ENCODE measurements at places on chromosomes 3 and 15.

DNA sequence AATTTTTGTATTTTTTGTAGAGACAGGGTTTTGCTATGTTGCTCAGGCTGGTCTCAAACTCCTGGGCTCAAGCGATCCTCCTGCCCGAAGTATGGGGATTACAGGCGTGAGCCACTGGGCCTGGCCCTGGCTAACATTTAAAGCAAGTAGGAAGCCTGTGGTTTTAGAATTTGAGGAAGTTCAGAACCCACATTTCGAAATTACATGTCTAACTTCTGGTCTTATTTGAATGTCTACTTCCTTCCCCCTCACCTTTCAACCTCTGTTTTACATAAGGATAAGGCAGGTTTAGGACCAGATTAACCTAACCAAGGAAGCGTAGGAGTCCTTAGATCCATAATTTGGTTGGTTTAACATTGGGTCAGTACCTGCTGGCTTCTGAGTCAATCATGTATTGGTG is 120.5 kb upstream of the PROK2 start:
- DNase-seq = no peak

DNA sequence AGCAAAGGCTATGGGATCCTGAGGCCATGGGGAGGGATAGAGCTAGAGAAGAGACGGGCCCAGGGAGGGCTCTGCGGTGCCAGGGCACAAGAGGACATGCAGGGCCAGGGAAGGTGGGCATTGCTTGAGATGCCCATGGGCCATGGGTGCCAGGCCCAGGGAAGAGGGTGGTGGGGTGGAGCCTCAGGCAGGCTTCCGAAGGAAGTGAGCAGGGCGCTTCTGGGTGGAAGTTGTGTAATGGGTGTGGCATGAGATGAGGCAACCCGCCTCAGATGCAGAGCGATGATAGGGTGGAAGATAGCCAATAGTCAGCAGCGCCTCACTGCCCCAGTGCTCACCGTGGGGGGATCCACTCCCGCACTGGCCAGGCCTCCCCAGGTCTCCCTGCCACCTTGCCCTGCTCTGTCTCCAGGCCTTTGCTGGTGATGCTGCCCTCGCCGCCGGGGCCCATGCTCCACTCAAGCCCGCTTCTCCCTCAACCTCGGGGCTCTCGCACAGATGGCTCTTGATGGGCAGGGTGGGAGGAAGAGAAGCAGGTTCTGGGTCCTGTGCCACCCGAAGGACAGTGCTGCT is 51.4 kb downstream of the DNAJB8 start:
- no peak for DNase-seq

GRCh38 chr3:5442106-5442785 is 254.7 kb downstream of the EDEM1 start:
- no peak for DNase-seq

- no peak for DNase-seq
Measured at GRCh38 chr15:46301291-46301690, 666.5 kb downstream of the SQOR start.

DNA sequence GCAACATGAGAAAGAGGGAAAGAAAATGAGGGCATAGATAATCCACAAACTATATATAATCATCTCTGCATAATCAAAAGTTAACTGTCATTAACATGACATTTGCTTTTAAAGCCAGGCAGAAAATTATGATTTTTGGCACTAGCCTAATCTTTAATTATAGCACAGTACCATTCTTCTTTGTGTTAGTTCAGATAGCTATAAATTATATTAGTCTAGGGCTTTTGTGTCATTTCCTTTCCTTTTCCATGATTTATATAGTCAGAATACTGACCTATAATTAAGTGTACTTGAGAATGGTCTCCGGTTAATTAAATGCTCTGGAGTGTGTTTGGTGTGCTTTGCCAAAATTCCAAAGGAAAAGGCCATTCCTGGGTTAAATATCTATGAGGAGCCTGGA is 441.9 kb upstream of the THRB start:
- no peak for DNase-seq

GRCh38 chr3:105526360-105527111 is 159.8 kb downstream of the ALCAM start:
- no peak for DNase-seq

- DNase-seq = no peak
Measured at GRCh38 chr3:47428662-47429061, 47.1 kb downstream of the SCAP start.

DNA sequence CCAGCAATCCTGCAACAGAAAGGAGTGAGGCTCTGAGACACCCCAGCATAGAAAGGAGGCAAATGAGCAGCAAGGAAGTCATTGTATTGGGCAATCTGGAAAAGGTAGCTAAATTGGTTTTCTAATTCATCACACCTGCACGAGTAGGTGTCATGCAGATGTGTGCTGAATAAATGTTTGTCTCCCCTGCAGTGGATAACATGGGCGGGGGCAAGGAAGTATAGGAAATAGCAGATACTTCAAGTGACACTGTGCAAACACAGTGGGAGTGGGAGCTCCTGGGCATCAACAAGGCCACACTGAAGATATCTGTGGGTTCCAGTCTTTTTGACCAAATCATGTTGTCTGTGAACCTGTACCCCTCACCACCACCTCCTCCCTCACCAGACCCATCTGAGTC is 14.4 kb upstream of the HTR3E start:
- DNase-seq = no peak

GRCh38 chr3:60932643-60933042 is 318.6 kb downstream of the FHIT start:
- no peak for DNase-seq

- no peak for DNase-seq
Measured at GRCh38 chr15:87871731-87872320, 384.7 kb downstream of the NTRK3 start.

DNA sequence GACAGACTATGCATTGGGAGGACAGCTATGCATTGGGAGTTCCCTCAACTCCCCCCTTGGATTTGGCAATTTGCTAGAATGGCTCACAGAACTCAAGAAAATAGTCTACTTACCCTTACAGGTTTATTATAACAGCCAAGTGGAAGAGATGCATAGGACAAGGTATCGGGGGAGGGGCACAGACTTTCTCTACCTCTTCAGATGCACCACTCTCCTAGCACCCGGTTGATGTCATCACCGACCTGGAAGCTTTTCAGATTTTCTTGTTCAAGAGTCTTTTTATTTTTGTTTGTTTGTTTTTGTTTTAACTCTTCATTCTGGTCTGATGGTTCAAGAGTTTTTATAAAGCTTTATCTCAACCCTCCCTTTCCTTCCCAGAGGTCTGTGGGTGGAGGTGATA is 20.7 kb upstream of the ADAMTS9 start:
- DNase-seq = no peak

GRCh38 chr3:42191443-42191747 is 74.6 kb downstream of the CCK start:
- DNase-seq = no peak

GRCh38 chr15:75452865-75453702 is 1.6 kb upstream of the SIN3A start:
- no peak for DNase-seq

DNA sequence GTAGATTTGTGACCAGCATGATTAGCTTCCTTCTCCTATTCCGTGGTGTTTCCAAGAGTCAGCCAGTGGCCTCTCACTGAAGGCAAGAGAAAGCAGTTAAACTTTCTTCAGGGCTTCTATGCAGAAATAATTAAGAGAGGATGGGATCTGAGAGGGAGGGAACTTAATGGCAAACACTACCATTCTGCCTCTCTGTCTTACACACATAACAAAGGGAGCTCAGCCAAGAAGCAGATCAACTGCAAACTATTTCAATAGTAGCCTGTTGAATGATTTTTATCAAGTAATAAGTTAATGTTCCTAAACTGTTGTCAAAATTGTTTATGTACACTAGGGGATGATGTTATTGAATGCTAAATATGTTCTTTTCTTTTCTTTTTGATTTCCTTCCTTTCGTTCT is 11.8 kb downstream of the OXSR1 start:
- DNase-seq = no peak

- DNase-seq = peak; percentile 14
Measured at GRCh38 chr3:111072031-111072921, 660 bp downstream of the NECTIN3 start.

GRCh38 chr3:148938306-148938705 is 53.0 kb upstream of the GYG1 start:
- DNase-seq = no peak

- DNase-seq = no peak
Measured at GRCh38 chr15:81111510-81112470, 22.3 kb upstream of the CFAP161 start.

GRCh38 chr15:65819563-65819960 is 27.5 kb upstream of the DENND4A start:
- no peak for DNase-seq

DNA sequence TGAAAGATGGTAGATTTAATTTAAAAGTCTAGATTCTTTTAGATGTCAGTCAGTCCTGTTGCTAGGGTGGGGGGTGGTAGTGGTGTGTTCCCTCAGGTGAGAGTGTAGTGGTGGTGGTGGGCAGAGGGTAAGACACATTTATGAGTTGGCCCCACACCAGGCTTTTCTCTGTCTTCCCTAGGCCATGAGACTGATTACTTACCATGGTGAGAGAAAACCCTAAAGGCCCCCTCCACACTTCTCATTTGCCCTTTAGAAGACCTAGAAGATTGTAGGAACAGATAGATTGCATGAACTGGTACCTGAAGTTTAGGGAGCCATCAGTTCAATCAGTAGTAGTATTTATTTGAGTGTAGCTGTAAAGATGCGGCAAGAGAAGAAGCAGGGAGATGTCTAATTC is 20.9 kb downstream of the FNDC3B start:
- DNase-seq = no peak

All from hepatic stellate cell (primary cell).